NCI-H1105 treated with DMSO at 0.1 percent for 48 hours (cell line): ENCODE measurements at places on chromosomes 6 and 20.

- DNase-seq, result no peak
Measured at GRCh38 chr20:53921443-53921973, 148.9 kb downstream of the BCAS1 start.

GRCh38 chr6:149484733-149485700 lies at the start of gene ZC3H12D:
TSS of gene ZC3H12D (minus strand) at chr6:149485014. CDS start at chr6:149474543, 10,471 bp downstream.
- no peak for DNase-seq

DNA sequence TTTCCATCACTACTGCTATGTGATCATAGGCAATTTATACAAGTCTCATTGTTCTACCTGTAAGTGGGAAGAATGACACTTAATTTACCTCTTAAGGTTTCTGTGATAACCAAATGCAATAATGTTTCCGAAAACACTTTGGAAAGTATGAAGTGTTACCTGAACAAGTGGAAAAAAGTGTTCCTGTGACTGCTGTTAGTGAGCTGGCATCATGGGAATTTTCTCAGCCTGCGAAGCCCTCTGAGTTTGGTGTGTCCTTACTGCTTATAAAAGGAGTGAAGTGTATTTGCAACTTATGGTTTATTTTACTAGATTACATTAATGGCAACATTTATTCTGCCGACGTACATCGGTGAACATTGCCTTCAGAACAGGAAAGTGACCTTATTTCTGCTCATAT lies 133.0 kb downstream of the AKAP7 start:
- DNase-seq, result no peak

DNA sequence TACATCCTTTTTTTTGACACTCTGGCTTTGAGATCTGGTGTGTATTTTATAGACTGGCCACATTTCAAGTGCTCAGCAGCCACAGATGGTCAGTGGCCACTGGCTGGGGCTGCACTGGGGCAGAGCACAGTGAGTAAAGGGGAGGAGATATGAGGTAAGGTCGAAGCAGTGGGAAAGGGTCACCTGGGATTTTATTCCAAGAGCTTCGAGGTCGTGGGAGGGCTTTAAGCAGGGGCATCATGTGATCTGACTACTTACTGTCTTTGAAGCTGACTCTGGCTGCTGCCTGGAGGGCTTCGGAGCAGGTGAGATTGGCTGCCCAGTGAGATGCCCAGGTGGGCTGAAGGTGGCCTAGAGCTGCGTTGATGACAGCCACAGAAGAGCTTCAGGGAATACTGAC lies 6.7 kb downstream of the C20orf203 start:
- no peak for DNase-seq

DNA sequence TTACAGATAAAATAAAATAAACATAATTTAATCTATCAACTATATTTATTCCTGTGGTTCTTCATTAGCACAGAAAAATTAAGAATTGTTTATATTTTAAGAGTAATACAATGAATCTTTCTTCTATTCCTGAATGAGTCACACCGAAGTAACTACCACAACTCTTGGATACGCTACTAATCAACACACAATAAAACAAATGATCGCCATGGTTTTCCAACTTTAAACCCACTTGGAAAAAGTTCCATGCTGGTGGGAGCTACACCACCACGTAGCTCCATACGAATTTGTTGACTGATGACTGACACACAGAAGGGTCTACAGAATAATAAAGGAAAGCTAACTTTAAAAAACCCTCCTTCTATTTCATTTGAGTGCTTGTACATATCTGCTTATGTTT lies 135.8 kb upstream of the NEDD9 start:
- DNase-seq, result no peak

DNA sequence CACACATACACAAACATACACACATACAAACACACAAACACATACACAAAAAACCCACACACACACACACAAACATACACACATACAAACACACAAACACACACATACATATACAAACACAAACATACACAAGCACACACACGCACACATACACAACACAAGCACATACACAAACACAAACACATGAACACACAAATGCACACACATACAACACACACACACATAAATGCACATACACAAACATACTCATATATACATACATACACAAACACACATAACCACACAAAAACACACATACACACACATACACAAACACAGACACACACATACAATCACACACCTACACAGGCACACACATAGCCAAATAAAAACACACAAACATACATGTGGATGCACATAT lies 30.3 kb upstream of the THBS2 start:
- no peak for DNase-seq

GRCh38 chr6:12533586-12533985 lies 183.0 kb upstream of the PHACTR1 start:
- DNase-seq, result no peak

DNA sequence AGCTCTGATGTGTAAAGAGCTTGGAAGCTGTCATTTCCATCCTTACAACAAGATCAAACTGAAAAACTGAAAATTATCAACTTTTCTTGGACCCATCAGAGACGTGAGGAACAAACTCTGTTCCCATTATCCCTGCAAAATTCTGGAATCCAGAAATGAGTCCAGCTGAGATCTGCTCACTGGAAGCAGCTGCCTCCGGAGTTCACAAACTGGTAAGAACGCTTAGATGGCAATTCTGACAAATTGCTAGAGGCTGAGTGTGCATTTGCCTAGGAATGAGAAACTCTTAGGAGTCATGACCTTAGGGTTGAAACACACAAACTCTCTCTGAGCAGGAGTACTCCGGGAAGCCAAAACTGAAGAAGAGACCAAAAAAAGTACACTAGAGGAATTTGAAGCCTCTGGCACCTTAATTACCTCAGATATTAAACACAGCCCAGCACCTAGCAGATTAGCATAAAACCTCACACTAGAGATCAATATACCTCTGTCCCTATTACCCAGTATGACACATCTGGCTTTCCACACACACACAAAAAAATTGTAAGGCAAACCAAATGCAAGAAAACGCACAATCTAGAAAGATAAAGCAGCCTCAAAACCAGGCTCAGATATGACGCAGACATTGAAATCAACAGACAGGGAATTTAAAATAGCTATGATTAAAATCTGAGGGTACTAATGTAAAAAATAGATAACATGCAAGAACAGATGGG lies 233.5 kb upstream of the SGK1 start:
- DNase-seq, result no peak

GRCh38 chr6:113674075-113674474 lies 183.1 kb upstream of the MARCKS start:
- DNase-seq, result peak; percentile 89

GRCh38 chr6:55180258-55180657 lies 5.9 kb downstream of the HCRTR2 start:
- peak; percentile 36 for DNase-seq
